Neural progenitor cell (in vitro differentiated cells): ENCODE measurements at places on chromosomes 5 and 9. TPM values are rescaled to one million over a fixed set of nuclear protein-coding genes. Genes with fewer than 3 reads are reported as not detected.

DNA sequence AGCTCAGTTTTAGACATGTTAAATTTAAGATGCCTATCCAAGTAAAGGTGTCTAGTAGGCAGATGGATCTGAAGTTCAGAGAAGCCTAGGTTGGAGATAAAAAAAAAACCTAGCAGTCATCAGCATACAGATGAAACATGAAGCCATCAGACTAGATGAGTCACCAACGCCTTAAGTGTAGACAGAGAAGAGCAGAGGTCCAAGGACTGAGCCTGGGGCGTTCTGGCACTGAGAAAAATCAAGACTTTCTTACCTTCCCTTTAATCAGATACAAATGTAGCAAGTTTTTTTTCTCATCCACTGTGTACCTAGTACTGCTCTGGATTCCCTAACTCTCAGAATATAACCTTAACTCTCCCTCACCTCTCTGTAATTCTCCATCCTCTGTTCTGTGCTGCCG, 97.3 kb downstream of the SIL1 start:
- DNase-seq: no peak

GRCh38 chr9:89010526-89011111, 19.4 kb downstream of the S1PR3 start:
- peak; percentile 35 for DNase-seq

- DNase-seq: peak; percentile 76
Observed at GRCh38 chr5:39716532-39717028, 291.8 kb upstream of the DAB2 start.

DNA sequence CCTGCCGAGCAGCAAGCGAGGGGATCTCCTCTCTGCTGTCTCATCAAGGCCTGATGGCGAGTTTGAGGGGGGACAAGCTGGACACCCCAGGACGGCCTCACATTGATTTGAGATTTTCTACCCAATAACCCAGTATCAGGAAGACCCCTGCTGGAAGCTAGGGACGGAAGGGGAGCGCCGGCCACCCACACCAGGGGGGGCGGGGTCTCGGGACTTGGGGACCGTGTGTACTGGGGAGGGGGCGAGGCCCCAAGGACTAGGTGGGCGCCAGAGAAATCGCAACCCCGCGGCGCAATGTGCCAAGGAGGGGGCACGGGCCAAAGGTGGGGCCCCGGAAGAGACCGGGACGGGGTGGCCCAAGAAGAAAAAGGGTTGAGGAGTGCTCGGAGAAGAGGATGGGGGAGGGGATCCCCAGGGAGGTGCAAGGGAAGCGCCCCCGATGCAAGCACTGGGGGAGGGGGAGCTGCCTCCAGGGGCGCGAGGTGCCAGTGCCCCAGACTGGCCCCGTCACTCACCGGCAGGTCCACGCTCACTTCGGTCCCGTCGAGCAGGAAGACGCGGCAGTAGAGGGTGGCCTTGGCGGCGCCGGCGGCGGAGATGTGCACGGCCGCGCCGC, 1.1 kb downstream of the EPB41L4B start:
- DNase-seq: peak; percentile 49

DNA sequence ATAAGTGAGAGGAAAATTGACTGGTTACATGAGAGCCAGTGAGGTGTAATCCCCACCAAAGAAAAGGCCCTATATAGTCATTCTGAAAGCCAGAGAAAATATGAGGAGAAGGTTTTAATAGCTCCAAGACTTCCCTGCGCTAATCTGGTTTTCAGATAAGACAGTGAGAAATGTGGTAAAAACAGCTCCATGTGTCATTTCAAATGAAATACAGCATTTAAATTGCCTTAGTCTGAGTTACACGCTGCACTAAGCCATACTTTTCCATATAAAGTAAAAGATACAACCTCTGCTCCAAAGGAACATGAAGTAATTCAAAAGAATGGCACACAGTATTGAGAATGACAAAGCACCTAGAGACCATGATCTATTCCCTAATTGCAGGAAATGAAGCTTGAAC, 378.0 kb upstream of the PDE4D start:
- DNase-seq: no peak

GRCh38 chr5:96651948-96652753, 10.0 kb upstream of the CAST start:
- DNase-seq: no peak

- DNase-seq: no peak
Observed at GRCh38 chr5:54024466-54024865, 285.9 kb downstream of the ARL15 start.

GRCh38 chr9:136936645-136937170, 7.8 kb downstream of the FBXW5 start:
- no peak for DNase-seq

- DNase-seq: no peak
Observed at GRCh38 chr5:179730852-179731251, 1.8 kb upstream of the MAML1 start.

- DNase-seq: no peak
Observed at GRCh38 chr5:1769017-1769640, 30.5 kb downstream of the MRPL36 start.

- no peak for DNase-seq
Observed at GRCh38 chr5:2262620-2263019, 379.9 kb upstream of the IRX4 start.

DNA sequence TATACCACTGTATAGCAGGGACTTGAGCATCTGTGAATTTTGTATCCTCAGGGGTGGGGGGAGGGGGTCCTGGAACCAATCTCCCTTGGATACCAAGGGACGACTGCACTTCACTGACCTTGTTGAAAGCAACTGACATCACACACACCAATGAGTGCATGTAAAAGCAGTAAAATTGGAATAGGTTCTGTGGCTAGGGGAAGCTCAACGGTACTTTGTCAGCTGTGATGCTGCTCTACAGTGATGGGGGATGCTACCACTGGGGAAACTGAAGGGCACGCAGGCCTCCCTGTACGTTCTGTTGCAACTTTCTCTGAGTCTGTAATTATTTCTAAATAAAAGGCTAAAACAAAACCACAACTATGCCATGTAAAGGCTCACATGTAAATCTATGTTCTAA, 47.0 kb upstream of the RETREG1 start:
- DNase-seq: no peak

- no peak for DNase-seq
Observed at GRCh38 chr5:79005936-79006631, 21.0 kb upstream of the ARSB start.

DNA sequence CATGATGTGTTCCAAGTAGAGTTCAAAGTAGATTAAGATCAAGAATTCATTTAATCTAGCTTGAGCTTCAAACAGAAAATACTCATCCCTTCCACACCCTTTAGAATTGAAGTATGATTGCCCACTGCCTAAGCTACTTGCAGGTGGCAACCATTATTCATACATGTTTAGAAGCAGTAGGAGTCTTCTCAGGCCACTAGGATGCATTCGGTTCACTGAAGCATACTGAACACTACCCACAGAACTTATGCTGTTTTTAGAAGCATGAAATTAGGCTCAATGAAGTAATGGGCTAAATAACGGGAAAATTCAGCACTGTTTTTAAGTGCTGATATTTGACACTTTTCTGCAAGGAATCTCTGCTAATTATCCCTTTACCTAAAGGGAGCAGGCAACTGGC, 263.4 kb downstream of the DEPDC1B start:
- no peak for DNase-seq

DNA sequence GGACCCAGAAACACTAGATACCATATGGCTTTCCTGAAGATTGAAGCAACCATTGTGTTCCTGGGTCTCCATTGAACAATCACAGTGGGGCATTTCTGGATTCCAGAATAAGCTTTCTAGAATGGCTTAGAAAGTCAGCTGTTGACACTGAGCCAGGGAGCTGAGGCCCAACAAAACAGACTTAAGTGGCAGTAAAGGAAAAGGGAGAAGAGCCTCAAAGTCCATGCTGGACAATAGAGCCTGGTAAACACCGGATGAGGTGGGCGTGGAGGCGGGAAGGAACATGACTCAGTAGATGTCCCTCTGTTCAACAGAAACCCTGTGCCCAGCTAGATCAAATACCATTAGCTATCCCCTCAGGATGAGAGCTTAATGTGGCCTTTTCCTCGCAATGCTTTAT, 14.8 kb downstream of the SPARC start:
- no peak for DNase-seq

DNA sequence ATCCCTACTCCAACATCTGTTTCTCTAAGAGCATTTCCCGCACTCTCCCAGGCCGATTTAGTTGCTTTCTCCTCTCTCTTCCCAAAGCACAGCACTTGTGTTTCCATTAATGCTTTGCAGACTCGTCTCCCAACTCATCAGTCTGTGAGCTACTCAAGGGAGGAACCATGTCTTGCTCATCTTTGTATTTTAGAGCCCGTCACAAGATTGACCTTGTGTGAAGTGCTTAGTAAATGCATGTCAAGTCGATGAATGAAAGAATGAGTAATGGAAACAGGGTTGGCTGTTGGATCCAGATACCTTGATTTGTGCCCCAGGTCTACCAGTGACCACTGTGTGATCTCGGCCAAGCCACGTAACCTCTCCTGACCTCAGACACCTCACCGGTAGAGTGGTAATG, 99.3 kb downstream of the KLF4 start:
- no peak for DNase-seq

DNA sequence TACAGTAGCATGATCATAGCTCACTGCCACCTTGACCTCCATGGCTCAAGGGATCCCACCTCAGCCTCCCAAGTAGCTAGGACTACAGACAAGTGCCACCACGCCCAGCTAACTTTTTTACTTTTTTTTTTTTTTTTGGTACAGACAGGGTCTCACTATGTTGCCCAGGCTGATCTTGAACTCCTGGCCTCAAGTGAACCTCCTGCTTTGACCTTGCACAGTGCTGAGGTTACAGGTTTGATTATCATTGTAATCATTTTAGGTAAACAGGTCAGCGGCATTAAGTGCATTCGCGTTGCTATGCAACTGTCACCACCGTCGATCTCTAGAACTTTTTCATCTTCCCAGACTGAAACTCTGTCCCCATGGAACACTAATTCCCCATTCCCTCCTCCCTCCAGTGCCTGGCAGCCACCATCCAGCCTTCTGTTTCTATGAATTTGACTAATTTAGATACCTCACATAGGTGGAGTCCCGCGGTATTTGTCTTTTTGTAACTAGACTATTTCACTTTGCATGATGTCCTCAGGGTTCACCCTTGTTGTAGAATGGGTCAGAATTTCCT, 5.8 kb upstream of the CARD19 start:
- DNase-seq: peak; percentile 0

DNA sequence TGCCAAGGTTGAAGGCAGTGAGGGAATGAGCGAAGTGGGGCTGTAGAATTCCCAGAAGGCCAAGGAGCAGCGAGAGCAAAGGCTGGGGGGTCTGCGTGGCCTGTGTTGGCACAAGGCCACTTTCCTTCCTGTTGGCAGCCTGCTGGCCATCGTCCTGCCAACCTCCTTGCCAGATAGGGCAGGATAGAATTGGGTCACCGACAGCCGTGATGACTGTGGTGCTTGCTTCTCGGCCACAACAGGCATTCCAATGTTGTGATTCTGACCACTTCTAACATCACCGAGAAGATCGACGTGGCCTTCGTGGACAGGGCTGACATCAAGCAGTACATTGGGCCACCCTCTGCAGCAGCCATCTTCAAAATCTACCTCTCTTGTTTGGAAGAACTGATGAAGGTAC, 18.9 kb downstream of the TRIP13 start:
- DNase-seq: no peak

The CDH9 gene
- total RNA-seq: 2.4 and 2.8 TPM in 2 replicates

The WDR31 gene
- 2.5 and 3.2 TPM in 2 replicates for total RNA-seq

The TRIM32 gene
- total RNA-seq: 16.3 and 18.5 TPM in 2 replicates

The SPINK6 gene
- total RNA-seq: not detected in 2 replicates

The DMRT3 gene
- total RNA-seq: 0.41 and 0.90 TPM in 2 replicates

The ADGRV1 gene
- total RNA-seq: 127 and 151 TPM in 2 replicates

The GLRA1 gene
- not detected in 2 replicates for total RNA-seq

The PRKAA1 gene
- total RNA-seq: 35.5 and 58.5 TPM in 2 replicates

The C5orf52 gene
- total RNA-seq: not detected in 2 replicates

The LCP2 gene
- total RNA-seq: not detected in 2 replicates

The SMARCA2 gene
- 2.3 and 4.2 TPM in 2 replicates for total RNA-seq

The ANXA1 gene
- 0.47 and 1.1 TPM in 2 replicates for total RNA-seq
